ENCODE measurements at places on chromosomes 16 and 17.

- DNase-seq = no peak
Observed at GRCh38 chr16:15961060-15961511, 11.7 kb downstream of the ABCC1 start.

DNA sequence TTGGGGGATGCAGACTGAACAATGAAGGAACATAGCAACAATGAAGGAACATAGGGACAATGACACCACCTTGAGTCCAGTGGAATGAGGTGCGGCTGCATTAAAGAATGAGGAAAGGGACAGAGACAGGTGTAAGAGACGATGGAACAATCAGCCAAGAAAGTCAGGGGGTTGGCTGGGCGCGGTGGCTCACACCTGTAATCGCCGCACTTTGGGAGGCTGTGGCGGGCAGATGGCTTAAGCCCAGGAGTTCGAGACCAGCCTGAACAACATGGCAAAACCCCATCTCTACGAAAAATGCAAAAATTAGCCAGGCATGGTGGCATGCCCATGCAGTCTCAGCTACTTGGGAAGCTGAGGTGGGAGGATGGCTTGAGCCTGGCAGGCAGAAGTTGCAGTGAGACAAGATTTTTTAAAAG lies 13.6 kb upstream of the CBFB start:
- DNase-seq = no peak

DNA sequence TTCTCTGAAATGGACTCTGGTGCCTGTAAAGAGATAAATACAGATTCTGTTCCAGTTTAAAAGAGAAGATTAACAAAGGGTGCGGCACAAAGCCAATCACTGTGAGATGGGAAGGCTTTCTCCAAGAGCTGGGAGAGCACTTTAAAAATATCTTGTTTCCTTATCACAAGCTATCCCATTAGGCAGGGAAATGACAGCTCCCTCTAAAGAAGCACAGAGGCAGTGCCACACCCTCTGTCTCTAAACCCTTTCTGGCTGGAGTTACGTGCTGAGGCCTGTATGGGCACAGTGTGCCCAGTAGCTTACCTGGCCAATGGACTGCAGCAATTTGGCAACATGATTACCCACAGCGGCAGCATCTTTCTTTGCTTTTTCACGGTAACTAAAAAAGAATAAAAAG lies 9.0 kb upstream of the TERB1 start:
- no peak for DNase-seq

- no peak for DNase-seq
Observed at GRCh38 chr16:9014389-9014788, 50.7 kb upstream of the USP7 start.

DNA sequence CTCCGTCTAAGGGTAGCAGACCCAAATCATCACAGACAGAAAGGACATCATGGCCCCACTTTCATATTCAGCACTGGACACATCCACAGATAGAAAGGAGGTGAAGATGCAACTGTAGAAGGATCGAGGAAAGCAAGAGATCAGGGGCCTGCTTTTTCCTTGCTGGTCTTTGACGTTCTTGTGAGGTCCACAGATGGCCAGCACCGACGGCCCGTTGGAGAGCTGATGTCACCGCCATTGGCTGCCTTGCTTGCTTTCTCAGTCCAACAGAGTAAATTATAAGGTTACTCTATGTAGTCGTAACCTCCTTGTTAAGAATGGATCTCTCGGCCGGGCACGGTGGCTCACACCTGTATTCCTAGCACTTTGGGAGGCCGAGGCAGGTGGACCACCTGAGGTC lies 5.1 kb upstream of the RBFOX3 start:
- DNase-seq = no peak

- no peak for DNase-seq
Observed at GRCh38 chr16:10093576-10093975, 88.7 kb downstream of the GRIN2A start.

GRCh38 chr17:12909046-12909445 lies 108.8 kb downstream of the ELAC2 start:
- DNase-seq = no peak

- no peak for DNase-seq
Observed at GRCh38 chr17:49690256-49690655, 12.4 kb upstream of the SPOP start.

GRCh38 chr17:19641687-19642372 lies 6.7 kb upstream of the ALDH3A2 start:
- no peak for DNase-seq

DNA sequence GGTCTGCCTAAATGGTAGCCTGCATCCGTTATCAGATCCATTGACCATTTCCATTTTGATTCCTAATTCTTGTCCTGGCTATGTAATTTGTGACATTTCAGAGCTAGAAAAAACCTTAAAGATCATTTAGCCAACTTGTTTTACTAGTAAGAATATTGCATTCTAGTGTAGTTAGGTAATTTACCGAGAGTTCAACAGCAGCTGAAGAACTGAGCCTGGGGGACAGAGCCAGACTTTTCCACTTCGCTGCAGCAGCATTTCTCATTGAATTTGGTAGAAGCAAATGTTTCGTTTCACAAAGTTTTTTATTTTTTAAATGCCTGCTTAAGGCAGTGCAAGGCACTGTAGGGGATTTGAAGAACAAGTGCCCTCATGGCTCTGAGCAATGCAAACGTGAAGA lies 59.2 kb upstream of the MARCHF10 start:
- DNase-seq = no peak

DNA sequence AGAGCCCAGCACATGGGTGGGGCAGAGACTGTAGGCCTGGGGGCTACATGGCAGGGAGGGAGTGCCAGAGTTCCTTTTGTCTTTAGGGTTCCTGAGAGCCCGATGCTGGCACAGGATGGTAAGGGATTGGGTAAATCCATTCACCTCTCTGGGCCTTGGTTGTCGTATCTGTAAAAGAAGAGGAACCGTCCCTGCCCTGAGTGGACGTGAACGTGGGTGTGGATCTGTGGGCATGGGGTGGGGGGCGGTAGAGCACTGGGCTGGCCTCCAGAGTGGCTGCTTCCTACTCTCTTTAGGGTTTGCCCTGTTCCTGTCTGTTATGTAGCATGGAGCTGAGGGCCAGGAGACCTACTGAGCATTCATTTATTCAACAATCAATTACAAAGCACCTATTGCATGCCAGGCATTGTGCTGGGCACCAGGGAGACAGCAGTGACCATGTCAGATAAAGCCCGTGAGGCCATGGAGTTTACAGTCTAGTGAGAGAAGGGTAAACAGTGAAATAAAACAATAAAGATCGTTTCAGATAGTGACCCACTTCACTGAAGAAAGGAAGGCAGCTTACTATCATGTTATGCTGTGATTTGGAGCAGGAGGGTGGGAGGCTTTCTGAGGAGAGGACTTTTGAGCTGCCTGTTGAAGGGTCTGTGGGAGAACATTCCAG lies 13.1 kb upstream of the TCAP start:
- DNase-seq = no peak

DNA sequence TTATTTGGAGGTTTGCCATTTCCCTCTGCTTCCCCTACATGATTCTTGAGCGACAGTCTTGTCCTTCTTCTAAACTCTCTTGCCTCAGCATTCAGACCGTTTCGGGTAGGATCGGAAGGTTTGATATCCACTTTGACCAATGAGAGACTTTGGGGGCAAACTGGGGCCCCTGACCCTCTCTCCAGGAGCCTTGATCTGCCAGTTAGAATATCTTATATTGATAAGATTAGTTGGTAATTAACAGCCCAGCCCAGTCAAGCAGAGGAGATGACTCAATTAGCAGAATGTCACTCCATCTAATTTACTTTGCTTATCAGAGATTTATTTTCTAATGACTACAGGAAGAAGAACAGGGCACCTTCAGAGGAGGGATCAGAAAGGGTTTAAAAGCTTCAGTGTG lies 532.8 kb downstream of the XYLT1 start:
- no peak for DNase-seq

DNA sequence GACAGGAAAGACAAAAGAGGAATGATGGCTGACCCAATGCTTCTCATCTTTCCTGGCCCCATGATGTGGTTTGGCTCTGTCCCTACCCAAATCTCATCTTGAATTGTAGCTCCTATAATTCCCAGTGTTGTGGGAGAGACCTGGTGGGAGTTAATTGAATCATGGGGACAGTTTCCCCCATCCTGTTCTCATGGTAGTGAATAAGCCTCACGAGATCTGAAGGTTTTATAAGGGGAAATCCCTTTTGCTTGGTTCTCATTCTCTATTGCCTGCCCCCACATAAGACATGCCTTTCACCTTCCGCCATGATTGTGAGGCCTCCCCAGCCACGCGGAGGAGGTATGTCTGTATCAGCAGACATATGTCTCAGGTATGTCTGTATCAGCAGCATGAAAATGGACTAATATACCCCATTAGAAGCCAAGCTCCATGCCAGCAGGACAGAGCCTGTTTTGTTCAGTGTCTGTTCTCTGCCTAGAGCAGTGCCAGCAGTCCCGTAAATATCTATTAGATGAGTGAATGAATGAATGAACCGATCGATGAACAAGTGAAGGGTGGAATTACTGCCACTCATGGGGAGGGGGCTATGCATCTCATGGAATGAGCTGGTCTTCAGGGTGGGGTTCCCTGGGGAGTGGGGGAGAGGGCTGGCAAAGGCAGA lies 304.4 kb downstream of the SOX9 start:
- DNase-seq = no peak

GRCh38 chr16:52843381-52843780 lies 209.3 kb downstream of the CHD9NB start:
- DNase-seq = no peak

- DNase-seq = no peak
Observed at GRCh38 chr17:8885967-8886684, 18.7 kb upstream of the PIK3R6 start.

DNA sequence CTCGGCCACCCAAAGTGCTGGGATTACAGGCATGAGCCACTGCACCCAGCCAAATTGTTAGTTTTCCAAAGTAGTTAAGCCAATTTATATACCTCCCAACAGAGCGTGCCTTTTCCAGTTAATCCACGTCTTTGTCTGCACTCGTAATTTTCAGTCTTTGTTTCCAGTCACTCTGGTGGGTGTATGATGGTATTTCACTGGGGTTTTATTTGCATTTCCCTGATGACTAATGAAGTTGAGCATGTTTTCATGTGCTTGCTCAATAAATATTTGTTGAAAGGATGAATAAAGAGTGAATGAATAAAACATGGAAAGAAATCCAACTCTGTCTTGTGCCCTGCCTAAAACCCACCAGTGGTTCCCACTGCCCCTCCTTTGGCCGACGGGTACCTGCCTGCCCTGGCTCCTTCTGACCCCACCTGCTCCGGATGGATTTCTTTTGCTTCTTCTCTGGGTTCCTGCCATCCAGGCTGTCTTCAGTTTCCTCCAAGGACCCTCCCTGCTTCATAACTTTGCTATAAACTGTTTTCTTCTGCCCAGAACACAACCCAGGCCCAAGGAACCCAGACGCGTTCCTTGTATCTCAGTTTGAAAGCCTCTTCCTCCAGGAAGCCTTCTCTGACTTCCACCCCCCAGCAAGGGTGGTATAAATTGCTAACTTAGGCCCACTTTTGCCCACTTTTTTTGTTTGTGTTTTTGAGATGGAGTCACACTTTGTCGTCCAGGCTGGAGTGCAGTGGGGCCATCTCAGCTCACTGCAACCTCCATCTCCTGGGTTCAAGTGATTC lies 3.0 kb upstream of the ABCC1 start:
- DNase-seq = peak; percentile 73

GRCh38 chr17:81612172-81612970 lies 24.5 kb downstream of the NPLOC4 start:
- no peak for DNase-seq

DNA sequence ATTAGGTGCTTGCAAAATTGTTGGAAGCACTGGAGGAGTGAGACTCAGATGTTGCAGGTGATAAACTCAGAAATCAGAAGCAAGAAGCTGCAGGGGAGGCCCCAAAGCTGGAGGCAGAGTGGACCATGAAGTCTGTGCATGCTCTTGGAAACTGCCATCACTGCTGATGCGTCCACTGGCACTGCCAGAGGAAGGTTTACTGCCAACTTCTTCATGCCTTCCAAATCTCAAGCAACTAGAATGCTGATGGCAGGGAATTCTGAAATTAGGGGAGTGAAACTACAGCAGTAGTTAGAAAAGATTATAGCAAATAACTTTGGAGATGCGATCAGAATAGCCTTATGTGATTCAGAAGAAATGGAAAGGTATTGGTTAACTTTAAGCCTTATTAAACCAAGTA lies 277.1 kb upstream of the SDK2 start:
- no peak for DNase-seq

DNA sequence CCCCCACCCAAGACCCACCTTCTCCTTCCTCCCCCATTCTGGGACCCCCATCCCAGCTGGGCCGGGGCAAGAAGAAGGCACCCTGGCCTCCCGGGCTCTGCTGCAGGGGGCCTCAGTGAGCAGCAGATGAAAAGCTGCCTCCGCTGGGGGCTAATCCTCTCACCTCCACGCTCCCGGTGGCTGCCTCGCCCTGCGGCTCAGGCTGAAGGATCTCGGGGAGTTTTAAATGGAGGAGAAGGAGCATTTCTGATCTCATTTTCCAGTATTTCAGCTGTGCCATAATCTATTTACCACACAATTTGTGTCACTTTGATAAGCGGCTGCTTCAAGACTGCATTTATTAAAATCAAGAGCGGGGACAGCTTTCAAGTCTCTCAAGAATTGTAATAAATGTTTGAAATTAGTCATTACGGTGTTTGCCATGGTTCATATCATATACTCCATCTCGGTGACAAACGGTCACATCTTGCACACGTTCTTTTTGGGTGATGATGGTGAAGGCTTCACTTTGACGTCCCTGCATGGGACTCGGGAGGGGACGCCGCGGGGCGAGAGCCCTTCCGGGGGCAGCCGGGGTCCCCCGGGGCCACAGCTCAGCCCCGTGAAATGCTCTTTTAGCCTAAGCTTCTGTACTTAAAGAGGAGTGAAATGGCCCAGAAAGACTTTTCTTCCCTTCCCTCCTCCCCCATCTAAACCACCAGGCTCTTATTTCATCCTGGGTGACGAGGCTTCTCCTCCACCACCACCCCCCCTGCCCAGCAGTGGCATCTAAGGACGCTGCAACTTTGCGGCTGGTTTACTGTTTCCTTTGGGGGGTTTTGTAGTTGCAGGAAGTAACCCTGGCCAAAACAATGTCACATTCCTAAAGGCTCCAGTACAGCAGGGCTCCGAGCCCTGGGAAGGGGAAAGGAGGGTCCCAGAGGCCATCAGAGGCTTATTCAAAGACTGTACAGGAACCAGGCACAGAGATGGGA lies 313.1 kb upstream of the TNRC6C start:
- DNase-seq = no peak

DNA sequence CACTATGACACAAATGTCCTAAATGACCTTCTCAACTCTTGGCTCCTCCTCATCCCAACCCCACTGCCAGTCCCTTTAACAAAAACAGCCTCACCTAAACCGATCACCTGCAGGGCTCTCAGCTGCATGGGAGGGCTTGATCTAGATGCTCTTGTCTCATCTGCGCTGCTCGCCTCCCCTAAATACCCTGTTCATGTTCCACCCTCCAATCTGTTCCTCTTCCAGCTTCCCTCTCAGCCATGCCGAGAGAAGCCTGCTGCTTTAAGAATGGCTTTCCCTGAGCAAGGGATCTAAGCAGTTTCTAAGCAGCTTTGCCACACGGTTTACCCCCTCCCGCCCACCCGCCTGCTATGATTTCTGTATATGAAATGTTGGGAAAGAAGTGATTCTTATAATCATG lies 23.7 kb downstream of the PIPOX start:
- no peak for DNase-seq

GRCh38 chr17:31321481-31321880 lies at the start of gene EVI2A:
Gene EVI2A, minus strand, starts transcription at chr17:31321622. Its CDS starts 2,609 bp downstream, at chr17:31319013.
- no peak for DNase-seq

All from NCI-H460 (cell line).